ENCODE measurements at places on chromosomes 6 and 20.

DNA sequence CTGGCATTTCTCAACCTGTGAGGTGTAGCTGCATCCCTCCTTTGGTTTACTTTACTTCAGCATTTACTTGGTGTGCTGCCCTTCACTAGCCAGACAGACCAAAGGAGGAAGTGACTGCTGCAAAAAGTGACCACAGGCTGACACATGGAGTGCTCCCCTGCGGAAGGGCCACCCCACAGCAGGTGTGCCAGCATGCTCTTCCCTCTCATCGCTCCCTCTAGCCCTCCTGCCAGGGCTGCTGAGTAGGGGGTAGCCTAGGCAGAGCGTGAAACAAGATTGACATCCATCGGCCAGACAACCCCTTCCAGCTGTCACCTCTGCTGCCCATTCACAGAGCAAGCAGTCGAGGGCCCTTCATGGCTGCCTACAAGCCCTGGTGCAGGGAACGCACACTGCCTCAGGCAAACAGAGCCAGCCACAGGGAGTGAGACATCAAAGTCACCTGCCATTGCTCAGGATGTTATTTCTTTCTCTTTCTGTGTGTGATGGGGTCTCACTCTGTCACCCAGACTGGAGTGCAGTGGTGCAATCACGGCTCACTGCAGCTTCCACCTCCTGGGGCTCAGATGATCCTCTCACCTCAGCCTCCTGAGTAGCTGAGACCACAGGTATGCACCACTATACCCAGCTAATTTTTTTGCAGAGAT, 102.0 kb upstream of the RPS6KA2 start:
- no peaks in the 10 kb centered on the region for H3K36me3 ChIP-seq
- no peak overlapping the region for H3K4me3 ChIP-seq
- H3K4me1 ChIP-seq: no peaks in the 10 kb centered on the region
- no peak for DNase-seq

- no peaks in the 10 kb centered on the region for H3K36me3 ChIP-seq
- no peaks in the 10 kb centered on the region for H3K4me1 ChIP-seq
- no peak overlapping the region for H3K4me3 ChIP-seq
- H3K27ac ChIP-seq: no peak overlapping the region
- no peaks in the 10 kb centered on the region for H3K27me3 ChIP-seq
These were observed 1123.5 kb upstream of the MAP3K7 start for GRCh38 chr6:91710342-91710741.

GRCh38 chr20:47638851-47639250, 137.2 kb downstream of the NCOA3 start:
- H3K27ac ChIP-seq: no peak overlapping the region
- no peaks in the 10 kb centered on the region for H3K27me3 ChIP-seq
- H3K4me3 ChIP-seq: no peak overlapping the region
- DNase-seq: no peak
- peaks cover 97% of the 10 kb centered on the region for H3K36me3 ChIP-seq

- no peak overlapping the region for H3K4me3 ChIP-seq
- no peaks in the 10 kb centered on the region for H3K4me1 ChIP-seq
- H3K27me3 ChIP-seq: no peaks in the 10 kb centered on the region
- H3K27ac ChIP-seq: no peak overlapping the region
These were observed 547.3 kb upstream of the SLC35B3 start for GRCh38 chr6:8982668-8983067.

DNA sequence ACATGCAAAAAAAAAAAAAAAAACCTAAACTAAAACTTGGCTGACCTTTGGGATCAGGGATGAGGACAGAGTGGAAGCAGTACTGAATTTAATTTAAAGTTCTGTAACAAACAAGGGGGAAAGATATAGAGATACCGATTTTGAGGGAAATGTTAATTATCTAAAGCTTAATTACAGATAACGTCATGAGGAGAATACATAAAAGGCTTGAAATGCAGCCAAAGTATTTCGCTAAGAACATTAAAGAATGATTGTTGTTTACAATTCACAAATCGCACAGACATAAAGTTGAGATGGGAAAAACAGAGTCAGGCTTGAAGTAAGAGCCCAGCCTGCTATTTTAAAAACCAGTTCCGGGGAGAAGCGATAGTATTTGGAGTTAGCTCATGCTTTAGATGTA, 208.0 kb upstream of the SASH1 start:
- no peak overlapping the region for H3K27ac ChIP-seq
- H3K36me3 ChIP-seq: no peaks in the 10 kb centered on the region
- H3K27me3 ChIP-seq: no peaks in the 10 kb centered on the region
- no peaks in the 10 kb centered on the region for H3K4me1 ChIP-seq

- no peak for DNase-seq
- H3K27ac ChIP-seq: no peak overlapping the region
- H3K4me3 ChIP-seq: peak overlapping the region; percentile 91
- H3K36me3 ChIP-seq: no peaks in the 10 kb centered on the region
- H3K4me1 ChIP-seq: peaks cover 9% of the 10 kb centered on the region
These were observed 1.3 kb downstream of the CEP85L start for GRCh38 chr6:118649918-118650581.

DNA sequence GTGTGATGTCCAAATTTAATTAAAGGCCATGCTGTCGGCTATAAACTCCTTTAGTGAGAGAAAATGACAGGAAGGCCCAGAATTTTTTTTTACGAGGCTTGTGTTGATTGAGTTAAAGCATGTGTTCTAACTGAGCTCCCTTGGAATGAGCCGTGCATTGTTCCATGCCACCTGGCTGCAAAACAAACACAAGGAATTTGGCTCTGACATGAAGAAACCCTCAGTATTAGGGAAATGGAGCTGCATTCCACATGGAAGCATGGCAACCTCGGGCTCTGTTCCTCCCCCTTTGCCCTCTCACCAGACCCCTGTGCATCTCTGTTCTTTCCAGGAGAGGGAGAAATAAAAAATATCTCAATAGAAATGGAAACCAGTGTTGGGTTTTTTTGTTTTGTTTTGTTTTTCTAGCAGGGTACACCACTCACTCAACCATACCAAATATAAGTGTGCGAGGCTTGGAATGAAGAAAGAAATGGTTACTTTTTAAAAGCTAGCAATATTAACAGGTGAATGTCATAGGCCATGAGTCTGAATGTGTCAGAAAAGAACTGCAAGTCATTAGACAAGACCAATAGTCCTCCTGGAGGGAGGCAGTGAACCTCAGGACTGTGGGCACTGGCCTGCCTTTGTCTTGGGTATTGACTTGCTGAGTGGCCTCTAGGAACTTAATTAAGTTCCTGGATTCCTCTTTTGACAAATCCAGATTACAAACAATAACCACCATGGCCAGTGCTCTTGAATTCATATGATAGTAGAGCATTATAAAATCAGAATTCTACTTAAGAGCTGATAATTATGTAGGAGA, 935.1 kb downstream of the KIF16B start:
- peak overlapping the region; percentile 37 for H3K27ac ChIP-seq
- no peaks in the 10 kb centered on the region for H3K27me3 ChIP-seq
- H3K36me3 ChIP-seq: no peaks in the 10 kb centered on the region

- H3K27me3 ChIP-seq: no peaks in the 10 kb centered on the region
- no peak overlapping the region for H3K4me3 ChIP-seq
- peaks cover 74% of the 10 kb centered on the region for H3K36me3 ChIP-seq
- no peak for DNase-seq
- peaks cover under 1% of the 10 kb centered on the region for H3K4me1 ChIP-seq
These were observed 41.7 kb downstream of the LRRN4 start for GRCh38 chr20:6012179-6012578.

DNA sequence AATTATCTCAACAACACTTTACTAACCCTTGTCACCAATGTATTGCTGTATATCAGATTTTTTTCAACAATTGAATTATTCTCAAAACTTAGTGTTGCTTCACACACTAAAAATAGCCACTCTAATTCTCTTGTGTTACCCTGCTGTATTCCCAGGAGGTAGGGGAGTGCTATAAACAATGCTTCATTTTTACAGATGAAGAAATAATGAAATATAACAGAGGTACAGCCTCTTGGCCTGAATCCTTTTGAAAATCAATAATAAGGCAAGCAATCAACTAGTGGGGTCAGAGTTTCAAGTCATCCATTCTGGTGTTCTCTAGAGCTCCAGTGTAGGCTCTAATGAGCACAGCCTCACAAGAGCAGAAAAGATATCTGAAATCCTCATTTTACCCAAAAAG, 10.9 kb downstream of the HIVEP2 start:
- H3K4me3 ChIP-seq: no peak overlapping the region
- no peak overlapping the region for H3K27ac ChIP-seq
- H3K4me1 ChIP-seq: no peaks in the 10 kb centered on the region
- no peaks in the 10 kb centered on the region for H3K27me3 ChIP-seq

GRCh38 chr6:37174515-37175331, 4.8 kb downstream of the PIM1 start:
- no peak overlapping the region for H3K27ac ChIP-seq
- DNase-seq: no peak
- H3K4me3 ChIP-seq: no peak overlapping the region
- H3K27me3 ChIP-seq: no peaks in the 10 kb centered on the region
- peaks cover 35% of the 10 kb centered on the region for H3K36me3 ChIP-seq

- peak overlapping the region; percentile 69 for H3K4me3 ChIP-seq
- H3K4me1 ChIP-seq: peaks cover 23% of the 10 kb centered on the region
- H3K36me3 ChIP-seq: peaks cover 24% of the 10 kb centered on the region
These were observed 2.7 kb downstream of the SRF start for GRCh38 chr6:43173591-43174262.

DNA sequence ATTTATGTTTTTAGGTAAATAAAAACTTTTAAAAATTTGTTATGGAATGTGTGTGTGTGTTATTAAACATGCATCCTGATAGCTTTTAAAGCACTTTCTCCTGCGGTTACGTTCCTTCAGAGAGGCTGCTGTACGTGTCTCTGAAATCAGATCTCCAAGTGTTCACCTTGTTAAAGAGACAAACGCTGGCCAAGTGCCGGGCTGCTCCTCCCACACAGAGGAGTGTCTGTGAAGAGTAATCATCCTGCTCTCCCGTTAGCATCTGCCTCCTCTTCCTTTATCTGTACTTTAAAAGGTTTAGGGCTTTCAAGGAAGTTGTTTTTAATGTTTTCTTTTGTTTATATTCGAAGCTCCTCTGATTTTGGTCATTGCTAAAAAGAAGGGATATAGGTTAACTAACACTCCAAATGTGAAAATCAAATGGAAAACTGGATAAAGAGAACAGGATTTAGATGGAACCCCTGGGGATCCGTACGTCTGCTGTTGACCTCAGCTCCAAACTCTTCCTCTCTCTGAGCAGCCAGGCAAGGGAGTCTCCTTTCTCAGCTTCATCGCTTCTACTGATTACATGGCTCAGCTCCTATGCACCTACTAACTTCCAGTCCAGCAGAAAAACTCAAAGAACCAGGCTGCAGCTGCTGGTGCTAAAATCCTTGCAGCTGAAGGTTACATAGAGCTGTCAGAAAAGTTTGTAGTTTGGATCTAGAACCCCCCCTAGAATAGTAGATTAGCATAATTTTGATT, 20.0 kb downstream of the IRF4 start:
- H3K36me3 ChIP-seq: no peaks in the 10 kb centered on the region
- H3K27me3 ChIP-seq: no peaks in the 10 kb centered on the region
- no peaks in the 10 kb centered on the region for H3K4me1 ChIP-seq
- no peak overlapping the region for H3K4me3 ChIP-seq
- no peak overlapping the region for H3K27ac ChIP-seq

DNA sequence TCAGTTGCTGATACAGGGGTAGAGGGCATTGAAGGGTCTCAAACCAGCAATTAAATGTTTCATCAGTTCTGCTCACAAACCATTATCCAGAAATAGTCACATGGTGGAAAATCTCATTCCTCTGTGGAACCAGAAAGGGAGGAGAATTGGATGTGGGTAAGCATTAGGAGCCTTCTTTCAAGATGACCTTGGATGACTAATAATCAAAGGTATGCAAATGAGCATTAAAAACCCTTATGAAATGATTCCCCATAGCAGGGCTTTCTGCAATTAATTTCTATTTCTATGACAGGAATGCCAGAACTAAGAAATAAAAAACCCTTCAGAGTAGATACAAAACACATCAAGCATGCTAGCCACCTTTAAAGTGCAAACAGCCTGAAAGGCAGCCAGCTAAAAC, 37.4 kb upstream of the HCRTR2 start:
- no peaks in the 10 kb centered on the region for H3K27me3 ChIP-seq
- H3K4me3 ChIP-seq: no peak overlapping the region
- H3K27ac ChIP-seq: no peak overlapping the region
- DNase-seq: no peak

GRCh38 chr6:155974811-155975323, 519.2 kb upstream of the NOX3 start:
- H3K27ac ChIP-seq: peak overlapping the region; percentile 41
- no peaks in the 10 kb centered on the region for H3K36me3 ChIP-seq
- H3K27me3 ChIP-seq: no peaks in the 10 kb centered on the region
- no peaks in the 10 kb centered on the region for H3K4me1 ChIP-seq

GRCh38 chr6:85537055-85537494, 56.6 kb downstream of the SNX14 start:
- H3K27me3 ChIP-seq: no peaks in the 10 kb centered on the region
- H3K36me3 ChIP-seq: no peaks in the 10 kb centered on the region
- H3K27ac ChIP-seq: no peak overlapping the region
- H3K4me3 ChIP-seq: no peak overlapping the region
- no peaks in the 10 kb centered on the region for H3K4me1 ChIP-seq
- DNase-seq: no peak

DNA sequence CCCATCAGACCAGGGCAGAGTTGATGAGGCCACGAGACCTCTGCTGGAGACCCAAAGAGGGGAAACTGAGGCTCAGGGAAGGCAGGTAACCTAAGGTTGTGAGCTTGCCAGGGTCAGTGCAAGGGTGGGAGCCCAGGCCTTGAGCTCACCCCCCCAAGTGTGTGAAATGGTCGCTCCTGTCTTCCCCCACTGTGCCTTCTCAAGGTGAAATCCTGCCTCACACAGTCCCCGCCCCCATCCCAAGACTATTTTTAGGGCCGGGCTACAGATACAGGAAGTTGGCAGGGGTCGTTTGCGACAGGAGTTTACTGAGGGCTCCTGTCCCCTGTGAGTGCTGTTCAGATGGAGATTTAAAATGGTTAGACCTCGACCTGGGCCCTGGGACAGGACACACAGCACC, 18.7 kb upstream of the GATA5 start:
- no peaks in the 10 kb centered on the region for H3K4me1 ChIP-seq
- no peaks in the 10 kb centered on the region for H3K27me3 ChIP-seq
- peak overlapping the region; percentile 39 for H3K4me3 ChIP-seq
- H3K27ac ChIP-seq: no peak overlapping the region
- DNase-seq: no peak

- H3K4me3 ChIP-seq: no peak overlapping the region
- no peaks in the 10 kb centered on the region for H3K27me3 ChIP-seq
- H3K36me3 ChIP-seq: no peaks in the 10 kb centered on the region
- no peak for DNase-seq
- H3K27ac ChIP-seq: no peak overlapping the region
These were observed 13.8 kb downstream of the TBPL1 start for GRCh38 chr6:133966654-133967329.

DNA sequence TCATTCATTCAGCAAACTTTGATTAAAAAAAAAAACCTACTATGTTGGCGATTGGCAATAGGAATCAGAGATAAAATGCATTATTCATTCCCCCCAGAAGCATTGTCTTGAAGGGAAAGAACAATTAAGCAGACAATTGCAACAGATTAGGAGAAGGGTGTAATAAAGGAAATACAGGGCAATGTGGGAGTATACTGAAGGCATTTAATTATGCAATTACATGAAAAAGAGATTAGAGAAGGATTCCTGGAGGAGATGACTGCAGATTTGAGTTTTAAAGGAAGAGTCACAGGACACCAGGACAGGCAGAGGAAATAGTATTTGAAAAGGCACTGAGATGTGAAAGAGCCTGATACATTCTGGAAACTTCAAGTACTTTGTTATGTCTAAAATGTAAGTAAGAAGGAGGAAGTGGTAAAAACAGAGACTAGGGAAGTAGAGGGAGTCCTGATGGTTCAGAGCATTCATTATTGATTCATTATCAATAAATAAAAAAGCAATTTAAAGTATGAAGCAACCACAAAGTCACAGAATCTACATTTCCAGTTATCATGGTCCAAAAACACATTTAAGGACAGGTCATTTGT, 43.7 kb downstream of the THEMIS start:
- no peaks in the 10 kb centered on the region for H3K36me3 ChIP-seq
- no peaks in the 10 kb centered on the region for H3K27me3 ChIP-seq
- no peak overlapping the region for H3K4me3 ChIP-seq
- H3K4me1 ChIP-seq: no peaks in the 10 kb centered on the region
